Cortex of kidney (tissue), 1 donor: ENCODE measurements at places on chromosomes 4 and X.

DNA sequence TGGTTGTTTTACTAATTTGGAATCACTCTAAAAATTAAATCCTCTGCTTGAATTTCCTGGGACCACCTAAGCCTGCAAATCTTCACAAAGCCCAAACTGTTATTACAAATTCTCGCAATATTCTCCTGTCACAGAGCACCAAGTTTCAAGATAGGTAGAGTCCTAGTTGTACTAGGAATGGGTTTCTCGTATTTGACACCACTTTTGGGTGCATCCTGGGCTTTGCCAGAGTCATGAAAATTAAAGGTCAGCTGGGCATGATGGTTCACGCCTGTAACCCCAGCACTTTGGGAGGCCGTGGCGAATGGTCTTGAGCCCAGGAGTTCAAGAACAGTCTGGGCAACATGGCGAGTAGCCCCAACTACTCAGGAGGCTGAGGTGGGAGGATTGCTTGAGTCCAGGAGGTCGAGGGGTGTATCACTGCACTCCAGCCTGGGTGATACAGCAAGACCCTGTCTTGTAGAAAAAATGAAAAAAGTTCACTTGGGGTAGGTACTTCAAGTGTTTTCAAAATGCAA is 30.6 kb upstream of the MANBA start:
- no peak for DNase-seq

DNA sequence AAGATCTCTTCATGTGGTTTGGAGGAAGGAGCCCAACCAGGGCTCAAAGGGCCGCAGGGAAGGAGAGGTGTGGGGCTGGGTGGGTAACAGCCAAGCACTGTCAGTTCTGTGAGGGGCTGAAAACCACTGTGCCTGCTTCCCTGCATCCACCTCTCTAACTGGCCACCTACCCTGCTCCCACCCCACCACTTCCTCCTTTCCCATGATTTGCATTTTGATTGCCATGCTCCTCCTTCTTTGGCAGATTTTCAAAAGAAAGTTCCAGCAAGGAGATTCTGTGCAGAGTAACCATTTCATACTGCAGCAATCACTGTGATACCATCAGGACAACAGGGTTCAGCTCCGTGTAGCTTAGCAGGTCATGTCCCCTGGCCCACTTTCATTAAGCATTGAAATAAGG is 1.8 kb downstream of the ZNF674 start:
- DNase-seq, result no peak

GRCh38 chrX:101759000-101759399 is 99.3 kb upstream of the ARMCX2 start:
- no peak for DNase-seq

GRCh38 chr4:119165767-119166166 is 30.1 kb downstream of the MYOZ2 start:
- DNase-seq, result no peak

DNA sequence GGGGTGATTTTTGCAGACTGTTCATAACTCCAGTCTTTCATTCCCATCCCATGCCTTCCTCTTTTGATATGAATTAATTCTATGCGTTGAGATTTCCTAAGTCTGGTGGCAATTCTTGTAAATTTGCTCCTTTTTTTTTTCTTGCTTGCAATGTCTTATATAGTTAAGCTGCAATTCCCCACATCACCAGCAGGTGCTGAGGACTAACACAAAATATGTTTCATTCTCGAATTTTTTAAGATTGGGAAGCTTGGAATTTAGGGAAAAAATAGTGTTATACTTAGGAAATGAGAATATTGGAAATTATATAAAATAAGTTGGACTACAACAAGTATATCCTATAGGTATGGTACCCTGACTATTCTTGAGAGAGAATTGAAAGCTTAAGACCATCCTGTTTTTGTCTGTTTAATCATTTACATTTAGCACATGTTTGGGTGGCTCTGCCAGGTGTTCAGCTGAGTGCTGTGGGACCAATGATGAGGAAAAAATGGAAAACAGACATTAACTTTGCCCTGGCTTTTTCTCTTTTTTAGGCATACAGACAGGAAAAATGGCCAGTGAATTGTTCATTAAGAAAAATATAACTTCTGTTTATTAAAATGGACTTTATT is 30.2 kb downstream of the AFF2 start:
- no peak for DNase-seq

DNA sequence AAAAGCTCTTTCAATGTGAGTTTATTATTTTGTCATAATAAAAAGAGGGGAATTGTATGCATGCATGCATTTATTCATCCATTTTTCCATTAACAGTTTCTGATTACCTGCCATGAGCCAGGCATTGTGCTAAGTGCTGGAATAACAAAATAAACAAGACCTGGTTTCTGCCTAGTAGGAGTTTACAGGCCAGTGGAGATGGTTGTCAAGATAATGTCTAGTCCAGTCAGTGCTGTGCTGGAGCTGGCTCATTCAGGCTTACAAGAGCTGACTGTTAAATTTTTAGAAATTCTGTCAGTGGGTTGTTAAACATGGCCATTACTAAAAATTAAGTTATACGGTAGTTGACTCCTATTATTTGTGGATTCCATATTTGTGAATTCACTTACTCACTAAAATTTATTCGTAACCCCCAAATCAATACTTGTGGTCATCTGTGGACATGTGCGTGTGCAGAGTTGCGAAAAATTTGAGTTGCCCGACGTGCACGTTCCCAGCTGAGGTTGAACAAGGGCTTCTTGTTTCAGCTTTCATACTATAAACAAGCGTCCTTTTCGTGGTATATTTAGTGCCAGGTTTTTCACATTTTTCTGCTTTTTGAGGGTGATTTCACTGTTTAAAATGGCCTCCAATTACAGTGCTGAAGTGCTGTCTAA is 172.3 kb upstream of the RPS6KA3 start:
- no peak for DNase-seq

GRCh38 chrX:78573630-78574029 is 85.5 kb downstream of the RTL3 start:
- DNase-seq, result no peak

DNA sequence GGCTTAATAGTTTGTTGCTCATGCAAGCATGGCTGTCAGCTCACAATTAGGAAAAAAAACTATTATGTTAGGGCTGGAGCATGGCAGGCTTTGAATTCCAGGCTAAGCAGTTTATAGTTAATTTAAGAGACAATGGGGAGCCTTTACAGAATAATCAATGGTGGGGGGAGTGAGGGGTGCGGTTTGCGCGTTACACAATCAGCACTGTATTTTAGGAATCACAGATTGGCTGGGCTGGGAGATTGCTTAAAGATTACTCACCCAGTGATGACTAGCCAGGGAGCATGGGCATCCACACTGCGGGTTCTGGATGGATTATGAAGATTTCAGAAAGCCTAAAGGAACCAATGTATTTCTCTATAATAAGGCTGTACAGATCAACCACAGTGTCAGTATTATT is 186.6 kb downstream of the SOX3 start:
- DNase-seq, result no peak

DNA sequence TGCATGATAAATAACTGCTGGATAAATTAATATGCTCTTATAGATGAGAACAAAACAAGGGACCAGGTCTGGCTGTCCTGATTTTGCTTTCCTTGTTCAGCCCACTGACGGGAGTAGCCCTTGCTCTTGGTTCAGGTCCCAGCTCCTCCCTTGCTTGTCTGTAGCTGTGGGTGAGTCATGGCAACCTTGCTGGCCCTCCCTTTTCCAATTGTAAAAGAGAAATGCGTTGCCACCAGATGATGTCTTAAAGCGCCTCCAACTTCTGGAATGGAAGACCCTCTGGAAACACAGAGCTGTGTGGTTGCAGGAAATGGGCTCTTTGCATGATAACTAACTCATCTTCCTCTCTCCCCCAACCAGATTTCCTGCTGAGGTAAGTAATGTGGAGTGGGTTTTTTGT is 171.4 kb downstream of the AASDH start:
- no peak for DNase-seq

GRCh38 chr4:19983072-19983471 is 268.6 kb upstream of the SLIT2 start:
- no peak for DNase-seq

GRCh38 chrX:101550362-101550750 is at the start of gene ARMCX1:
Gene ARMCX1 (plus strand): TSS chrX:101550547. CDS start chrX:101552931, 2,384 bp downstream.
- DNase-seq, result no peak

DNA sequence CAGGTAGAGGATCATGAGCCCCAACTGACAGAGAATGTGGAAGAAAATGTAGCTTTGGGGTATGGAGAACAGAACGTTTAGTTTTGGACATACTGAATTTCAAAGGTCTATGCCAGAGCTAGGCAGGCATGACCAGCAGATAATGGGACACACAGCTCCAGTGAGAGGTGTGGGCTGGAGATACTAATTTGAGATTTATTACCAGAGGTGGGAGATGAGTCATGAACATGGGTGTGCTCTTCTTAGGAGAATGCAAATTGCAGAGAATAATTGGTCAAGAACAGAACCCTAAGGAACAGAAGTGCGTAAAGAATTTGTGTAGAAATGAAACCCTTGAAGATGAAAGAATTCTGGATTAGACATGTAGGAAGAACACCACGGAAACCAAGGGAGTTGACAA is 125.2 kb downstream of the PACRGL start:
- no peak for DNase-seq

DNA sequence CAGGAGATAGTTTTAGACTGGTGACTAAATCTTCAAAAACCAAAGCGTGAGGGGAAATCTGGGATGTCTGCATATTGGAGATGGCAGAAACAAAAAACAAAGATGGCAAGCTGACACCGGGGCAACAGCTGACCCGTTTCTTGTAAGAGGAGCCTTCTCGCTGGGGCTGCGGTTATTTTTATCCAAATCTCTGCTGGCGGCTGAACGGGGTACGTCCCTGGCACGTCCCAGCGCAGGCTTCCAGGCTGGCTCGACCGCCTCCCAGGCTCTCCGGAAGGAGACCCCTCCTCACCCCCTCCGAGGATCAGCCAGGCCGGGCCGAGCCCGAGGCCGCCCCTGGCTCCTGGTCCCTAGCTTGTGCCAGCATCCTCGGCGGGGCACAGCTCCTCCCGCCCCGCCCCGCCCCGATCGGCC is 403 bp downstream of the SGCB start:
- no peak for DNase-seq

- DNase-seq, result no peak
Observed at GRCh38 chrX:136835761-136836160, 44.8 kb downstream of the RBMX start.

- DNase-seq, result no peak
Observed at GRCh38 chr4:119810001-119810400, 181.4 kb upstream of the PDE5A start.

DNA sequence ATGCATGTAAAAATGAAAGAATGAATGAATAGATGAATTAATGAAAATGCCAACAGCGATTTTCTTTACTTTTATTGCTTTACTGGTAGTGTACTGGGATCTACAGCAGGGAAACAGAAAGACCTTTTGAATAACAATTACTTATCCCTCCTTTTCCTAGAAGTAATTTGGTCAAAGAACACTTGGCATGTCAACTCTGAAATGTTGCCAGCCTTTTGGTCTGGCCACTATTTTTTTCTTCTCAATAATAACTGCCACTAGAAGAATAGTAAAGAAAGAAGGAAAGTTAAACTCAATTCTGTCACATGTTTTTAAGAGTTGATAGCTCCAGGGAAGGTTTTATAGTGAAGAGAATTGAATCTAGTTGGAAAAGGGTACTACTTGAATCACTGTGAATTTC is 52.9 kb downstream of the EPHA5 start:
- no peak for DNase-seq

- DNase-seq, result no peak
Observed at GRCh38 chr4:77505275-77505957, 100.2 kb upstream of the CXCL13 start.

GRCh38 chr4:84568496-84568895 is 14.4 kb upstream of the CDS1 start:
- DNase-seq, result no peak

DNA sequence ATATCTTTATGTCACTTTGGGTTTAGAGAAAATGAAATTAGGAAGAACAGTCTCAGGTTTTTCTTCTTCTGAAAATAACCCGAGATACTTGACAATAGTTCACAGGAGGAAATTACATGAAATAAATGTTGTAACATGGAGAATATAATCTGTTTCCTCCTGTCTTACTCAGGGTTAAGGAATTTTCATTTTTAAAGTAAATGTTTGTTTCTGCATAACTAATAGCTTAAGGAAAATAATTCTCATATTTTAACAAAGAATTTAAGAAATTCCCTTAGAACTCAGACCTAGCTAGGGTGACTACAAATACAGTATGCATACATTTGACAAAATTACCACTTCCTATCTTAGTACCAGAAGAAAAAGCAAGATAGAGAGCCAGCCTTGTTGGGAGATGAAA is 17.2 kb upstream of the SPRY1 start:
- DNase-seq, result no peak

- DNase-seq, result no peak
Observed at GRCh38 chr4:145927030-145927429, 11.6 kb downstream of the ZNF827 start.

DNA sequence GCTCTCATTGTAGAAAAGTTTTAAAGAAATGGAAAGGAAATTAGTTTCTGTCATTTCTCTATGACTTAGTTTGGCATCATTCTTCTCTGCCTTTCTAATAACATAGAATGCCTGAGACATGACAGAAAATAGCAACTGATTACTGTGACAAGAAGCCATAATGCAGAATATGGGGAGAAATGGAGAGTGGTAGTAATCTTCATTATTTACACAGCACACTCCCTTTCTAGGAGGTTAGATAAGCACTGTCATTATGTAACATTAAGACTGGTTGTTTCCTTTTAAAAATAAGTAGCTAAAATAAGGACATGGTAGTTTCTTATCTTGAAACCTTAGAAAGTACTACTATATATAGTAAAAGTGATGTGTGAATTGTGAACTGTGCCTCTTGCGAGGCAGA is 1227.9 kb upstream of the PABPC4L start:
- no peak for DNase-seq

DNA sequence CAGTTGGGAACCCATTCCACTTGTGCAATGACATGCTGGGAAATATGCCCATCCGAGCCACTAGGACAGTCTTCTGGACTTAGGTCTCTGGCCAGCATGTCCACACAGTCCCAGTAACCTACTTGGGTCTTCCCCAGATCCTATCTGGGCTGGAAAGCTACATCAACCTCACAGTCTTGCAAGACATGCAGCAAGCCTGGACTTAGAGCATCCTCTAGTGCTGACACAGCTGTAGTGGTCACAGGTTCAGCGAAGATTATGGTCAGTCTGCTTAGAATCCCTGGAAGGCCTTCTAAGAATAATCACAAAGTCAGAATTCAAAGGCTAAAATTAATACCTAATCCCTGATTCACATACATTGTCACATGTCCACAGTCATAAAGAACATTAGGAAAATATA is 842.7 kb downstream of the STPG2 start:
- DNase-seq, result no peak

DNA sequence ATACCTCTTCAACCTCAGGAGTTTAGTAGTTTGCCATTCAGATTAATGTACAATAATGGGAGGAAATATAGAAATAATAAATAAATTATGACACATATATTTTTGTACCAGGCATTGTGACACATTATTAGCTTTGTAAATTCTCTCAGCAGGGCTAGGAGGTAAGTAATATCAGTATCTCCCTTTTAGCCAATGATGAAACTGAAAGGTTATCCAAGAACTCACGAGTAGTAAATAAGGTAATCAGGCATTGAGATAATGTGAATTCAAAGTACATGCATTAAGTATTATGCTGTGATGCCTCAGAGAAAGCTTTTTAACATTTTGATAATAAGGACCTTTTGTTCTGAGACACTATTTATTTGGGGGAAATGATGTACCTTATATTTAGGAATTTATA is 5.3 kb upstream of the ARAP2 start:
- DNase-seq, result no peak

- no peak for DNase-seq
Observed at GRCh38 chr4:165325732-165326512, 1.5 kb upstream of the MSMO1 start.

GRCh38 chr4:157776930-157777528 is 395.8 kb downstream of the GASK1B start:
- no peak for DNase-seq
